Right renal pelvis (tissue), 4 donors: ENCODE measurements at places on chromosomes 13 and 19. TPM values are rescaled to one million over a fixed set of nuclear protein-coding genes. Genes with fewer than 3 reads are reported as not detected.

Gene PRKD2
- 41.1 TPM for polyA plus RNA-seq

Gene NCR1
- 0.22 TPM for polyA plus RNA-seq

Gene LIM2
- polyA plus RNA-seq = 0.27 TPM

Gene LMTK3
- 2.3 TPM for polyA plus RNA-seq

Gene ZNF675
- 20.6 TPM for polyA plus RNA-seq
